Eye (tissue), 1 donor: ENCODE measurements at places on chromosomes 3 and 15.

DNA sequence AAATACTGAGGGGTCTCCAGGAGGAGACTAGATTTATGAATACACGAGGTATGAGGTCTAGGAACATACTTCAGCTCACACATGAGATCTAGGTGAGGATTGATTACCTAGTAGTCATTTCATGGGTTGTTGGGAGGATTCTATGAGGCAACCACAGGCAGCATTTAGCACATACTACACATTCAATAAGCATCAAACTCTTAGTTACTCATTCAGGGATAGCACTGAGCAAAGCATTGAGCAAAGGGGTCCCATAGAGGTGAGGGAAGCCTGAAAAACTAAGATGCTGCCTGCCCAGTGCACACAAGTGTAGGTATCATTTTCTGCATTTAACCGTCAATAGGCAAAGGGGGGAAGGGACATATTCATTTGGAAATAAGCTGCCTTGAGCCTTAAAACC lies 4.5 kb downstream of the CCR5 start:
- no peak for DNase-seq

DNA sequence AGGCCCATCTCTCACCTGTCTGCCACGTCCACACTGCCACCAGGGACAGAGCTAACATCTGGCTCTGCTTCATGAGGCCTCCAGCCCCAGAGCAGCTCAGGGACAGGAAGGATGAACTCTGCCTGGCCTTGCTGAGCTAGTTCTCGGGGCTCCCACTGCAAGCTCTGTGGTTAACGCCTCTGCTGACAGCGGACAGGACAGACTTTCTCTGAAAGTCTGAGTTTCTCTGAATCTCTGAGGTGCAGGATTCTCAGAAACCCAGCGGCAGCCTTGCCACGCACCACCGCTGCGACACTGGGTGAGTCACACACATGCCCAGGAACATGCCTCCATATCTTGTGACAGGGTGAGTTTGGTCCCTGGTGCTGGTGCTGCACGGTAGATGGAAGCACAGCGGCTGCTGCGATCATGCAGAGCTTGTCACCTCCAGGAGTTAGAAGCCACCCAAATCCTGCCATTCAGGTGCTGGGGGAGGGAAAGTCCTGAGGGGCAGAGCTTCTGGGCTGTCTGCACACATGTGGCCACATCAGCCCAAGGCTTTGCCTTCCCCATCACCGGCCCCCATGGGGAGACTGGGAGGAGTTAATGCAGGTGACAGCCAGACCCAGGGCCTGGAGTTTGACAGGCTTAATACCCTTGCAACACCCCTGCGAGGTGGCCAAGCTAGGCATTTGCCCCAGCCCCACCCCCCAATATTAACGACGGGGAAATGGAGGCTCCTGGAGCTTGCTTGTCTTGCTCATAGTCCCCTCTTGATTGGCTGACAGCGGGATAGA lies 267.0 kb downstream of the PLCL2 start:
- DNase-seq: no peak

DNA sequence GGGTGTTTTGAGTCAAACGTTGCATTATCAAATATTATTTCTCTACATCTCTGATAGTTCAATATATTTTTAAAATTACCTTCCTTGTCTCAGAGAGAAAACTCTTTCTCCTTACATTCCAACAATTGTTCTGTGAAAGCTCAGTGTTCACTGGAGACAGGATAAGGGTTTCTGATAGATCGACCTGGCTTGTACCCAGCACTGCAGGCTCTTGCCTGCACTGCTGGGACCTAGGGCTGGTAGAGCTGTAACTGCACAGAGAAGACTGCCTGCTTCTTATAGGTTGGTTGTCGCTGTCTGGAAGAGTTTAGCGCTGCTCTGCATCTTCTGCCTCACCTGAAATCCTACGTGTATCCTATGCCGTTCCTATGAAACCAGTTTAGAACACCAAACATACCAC lies 249.9 kb upstream of the LRTM1 start:
- no peak for DNase-seq

DNA sequence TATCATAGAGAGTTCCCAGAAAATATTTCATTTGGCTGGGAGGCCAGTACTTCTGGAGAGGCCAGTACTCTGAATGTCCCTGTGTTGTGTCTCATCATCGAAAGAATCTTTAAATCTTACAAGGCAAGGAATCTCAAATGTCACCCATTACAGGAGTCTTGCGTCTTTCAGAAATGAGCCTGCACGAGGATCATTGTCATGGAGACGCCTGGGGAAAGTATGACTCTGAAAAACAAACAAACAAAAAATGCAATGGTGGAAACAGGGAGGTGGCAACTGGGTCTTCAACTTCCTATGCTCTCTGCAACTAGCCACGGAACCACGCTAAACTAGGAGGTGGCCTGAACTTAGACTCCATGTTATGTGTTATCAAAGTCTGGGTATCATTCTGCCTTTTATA lies 804.6 kb downstream of the EPHA3 start:
- no peak for DNase-seq

DNA sequence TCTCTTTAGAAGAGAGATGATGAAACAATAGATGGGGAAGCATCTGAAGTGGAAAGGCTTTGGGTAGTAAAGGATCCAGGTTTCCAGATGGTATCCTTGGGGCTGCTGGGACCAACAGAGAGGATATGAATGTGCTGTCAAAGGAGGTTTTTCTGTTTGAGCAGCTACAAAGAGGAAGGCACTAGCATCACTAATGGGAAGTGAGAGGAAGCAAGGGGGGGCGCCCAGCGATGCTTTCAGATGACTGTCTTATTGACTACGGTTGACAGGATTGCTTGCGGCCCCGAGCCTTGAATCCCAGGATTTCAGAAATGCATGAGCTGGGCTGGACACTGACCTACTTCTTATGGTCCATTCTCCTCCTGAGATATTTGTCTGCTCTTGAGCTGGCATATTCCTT lies 103.8 kb upstream of the GALNT15 start:
- peak; percentile 95 for DNase-seq

DNA sequence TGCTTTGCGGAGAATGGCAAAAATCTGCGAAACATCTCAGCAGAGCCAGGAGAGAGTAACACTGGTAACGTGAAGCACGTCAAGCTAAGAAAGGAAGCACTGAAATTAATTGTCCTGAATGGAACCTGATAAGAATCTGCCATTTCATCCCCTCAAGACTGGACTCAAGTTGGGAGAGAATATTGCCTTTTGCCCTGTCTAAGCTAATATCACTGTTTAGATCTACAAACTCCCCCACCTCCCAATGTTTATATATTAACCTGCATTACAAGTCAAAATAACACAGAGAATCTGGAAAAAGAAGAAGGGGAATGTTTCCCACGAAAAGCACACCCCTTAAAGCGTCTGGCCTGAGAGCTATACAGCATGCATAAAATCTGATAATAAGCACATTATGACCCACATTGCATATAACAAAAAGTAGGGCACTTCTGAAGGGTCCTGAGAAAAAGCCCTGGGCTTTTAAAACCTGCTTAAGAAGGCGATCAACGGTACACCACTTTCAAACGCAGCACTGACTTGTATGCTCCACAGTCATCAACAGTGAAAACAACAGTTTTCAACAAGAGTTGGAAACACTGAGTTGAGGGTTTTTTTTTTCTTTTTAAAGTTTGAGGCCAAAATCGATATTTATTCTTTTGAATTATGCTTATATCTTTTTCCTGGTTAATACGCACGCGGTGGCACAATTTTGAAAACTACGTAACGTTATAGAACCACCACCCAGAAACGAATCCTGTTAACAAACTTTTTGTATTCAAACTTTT lies 1.4 kb upstream of the KAT2B start:
- peak; percentile 53 for DNase-seq

DNA sequence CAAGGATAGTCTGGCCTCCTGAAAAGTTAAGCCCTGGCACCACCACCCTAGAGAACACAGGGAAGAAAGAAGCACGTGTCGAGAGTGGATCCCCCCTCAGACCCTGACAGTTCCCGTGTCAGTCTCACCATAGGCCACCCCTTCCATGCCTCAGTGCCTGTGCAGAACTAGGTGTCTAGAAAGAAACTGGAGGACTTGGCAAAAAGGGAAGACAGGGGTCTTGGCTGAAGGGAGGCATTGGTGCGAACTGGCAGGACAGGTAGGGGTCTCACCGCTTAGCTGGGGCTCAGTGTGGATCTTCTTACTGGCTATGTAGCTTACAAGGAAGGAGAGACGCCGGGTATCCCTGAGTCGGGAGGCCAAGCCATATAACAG lies 518 bp downstream of the QARS1 start:
- DNase-seq: no peak

DNA sequence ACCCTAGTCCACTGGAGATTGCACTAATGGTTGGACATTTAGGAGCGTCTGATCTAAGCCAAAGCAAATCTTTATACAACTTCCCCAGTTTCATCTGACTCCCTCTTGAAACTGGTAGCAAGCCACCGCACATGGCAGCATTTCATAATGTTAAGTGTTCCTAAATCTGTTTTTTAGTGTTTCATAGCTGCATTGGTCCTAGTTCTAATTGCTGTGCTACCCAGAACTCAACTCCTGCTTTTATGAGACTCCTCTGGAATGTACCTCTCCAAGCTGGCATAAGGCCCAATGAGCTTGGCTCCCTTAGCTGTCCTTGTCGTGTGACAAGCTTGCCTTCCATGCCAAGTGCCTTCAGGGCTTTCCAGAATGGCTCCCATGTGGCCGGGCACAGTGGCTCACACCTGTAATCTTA lies 65.3 kb upstream of the FLNB start:
- no peak for DNase-seq

- DNase-seq: no peak
Measured at GRCh38 chr3:134201201-134202130, 49.2 kb downstream of the RYK start.

- DNase-seq: no peak
Measured at GRCh38 chr3:117480972-117481371, 771.4 kb downstream of the TUSC7 start.

GRCh38 chr3:57530071-57530608 lies 14.0 kb downstream of the DNAH12 start:
- DNase-seq: no peak

- no peak for DNase-seq
Measured at GRCh38 chr15:20346082-20346805, 195.4 kb downstream of the GOLGA6L6 start.

- peak; percentile 6 for DNase-seq
Measured at GRCh38 chr15:46815240-46815639, 902.1 kb upstream of the SEMA6D start.

GRCh38 chr3:36698314-36698713 lies 66.0 kb downstream of the DCLK3 start:
- DNase-seq: no peak

GRCh38 chr3:65182085-65182484 lies 494.3 kb upstream of the ADAMTS9 start:
- DNase-seq: no peak

DNA sequence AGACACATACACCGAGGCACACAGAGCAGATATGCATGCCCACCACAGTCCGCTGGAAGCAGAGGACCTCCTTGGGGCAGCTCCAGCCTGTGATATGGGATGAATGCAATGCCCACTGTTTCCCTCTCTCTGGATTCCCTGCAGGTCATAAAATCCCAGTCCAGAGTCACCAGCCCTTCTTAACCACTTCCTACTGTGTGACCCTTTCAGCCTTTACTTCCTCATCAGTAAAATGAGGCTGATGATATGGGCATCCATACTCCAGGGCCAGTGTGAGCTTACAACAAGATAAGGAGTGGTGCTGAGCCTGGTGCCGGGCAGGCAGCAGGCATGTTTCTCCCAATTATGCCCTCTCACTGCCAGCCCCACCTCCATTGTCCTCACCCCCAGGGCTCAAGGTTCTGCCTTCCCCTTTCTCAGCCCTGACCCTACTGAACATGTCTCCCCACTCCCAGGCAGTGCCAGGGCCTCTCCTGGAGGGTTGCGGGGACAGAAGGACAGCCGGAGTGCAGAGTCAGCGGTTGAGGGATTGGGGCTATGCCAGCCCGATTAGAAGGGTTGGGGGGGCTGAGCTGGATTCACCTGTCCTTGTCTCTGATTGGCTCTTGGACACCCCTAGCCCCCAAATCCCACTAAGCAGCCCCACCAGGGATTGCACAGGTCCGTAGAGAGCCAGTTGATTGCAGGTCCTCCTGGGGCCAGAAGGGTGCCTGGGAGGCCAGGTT lies at the start of gene GNAT1:
Gene GNAT1, plus strand, starts transcription at position 675 of the 725 bp plus-strand sequence. CDS start 116 bp downstream, outside the sequence.
- no peak for DNase-seq

GRCh38 chr3:29440413-29441305 lies 159.8 kb downstream of the RBMS3 start:
- peak; percentile 58 for DNase-seq

DNA sequence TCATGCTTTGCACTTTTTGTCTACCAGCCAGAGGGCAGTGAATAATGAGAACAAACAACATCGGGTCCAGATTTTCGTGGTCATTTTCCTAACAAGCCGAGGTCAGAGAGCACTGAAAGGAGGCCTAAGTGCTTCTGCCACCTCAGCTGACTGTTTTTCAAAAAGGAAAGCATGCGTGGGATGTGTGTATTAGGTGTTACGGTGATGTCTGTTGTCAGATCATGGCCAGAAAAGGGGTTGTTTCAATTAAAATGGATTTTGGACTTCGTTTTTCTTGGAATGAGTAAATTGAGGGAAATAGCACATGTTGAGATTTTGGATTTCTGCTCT lies 99.5 kb downstream of the APBA2 start:
- no peak for DNase-seq

DNA sequence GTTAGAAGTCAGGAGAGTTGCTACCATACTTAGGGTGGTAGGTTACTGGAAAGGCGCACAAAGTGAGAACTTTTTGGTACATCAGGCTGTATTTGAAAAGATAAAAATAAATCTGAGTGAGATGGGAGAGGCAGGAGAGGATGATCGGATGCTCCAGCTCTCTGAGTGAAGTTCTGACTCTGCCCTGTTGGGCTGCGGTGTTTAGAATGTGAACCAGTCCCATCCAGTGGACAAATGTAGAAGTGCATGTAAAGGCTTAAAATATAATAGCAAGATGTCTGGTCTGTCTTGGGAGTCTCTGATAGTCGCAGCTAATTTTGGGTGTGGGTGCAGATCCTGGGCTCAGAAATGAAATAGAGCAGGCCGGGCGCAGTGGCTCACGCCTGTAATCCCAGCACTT lies 30.4 kb downstream of the ACKR2 start:
- DNase-seq: peak; percentile 81

GRCh38 chr3:170480111-170480510 lies 61.4 kb downstream of the CLDN11 start:
- no peak for DNase-seq

- DNase-seq: no peak
Measured at GRCh38 chr15:42069496-42070278, 24.7 kb downstream of the PLA2G4D start.

DNA sequence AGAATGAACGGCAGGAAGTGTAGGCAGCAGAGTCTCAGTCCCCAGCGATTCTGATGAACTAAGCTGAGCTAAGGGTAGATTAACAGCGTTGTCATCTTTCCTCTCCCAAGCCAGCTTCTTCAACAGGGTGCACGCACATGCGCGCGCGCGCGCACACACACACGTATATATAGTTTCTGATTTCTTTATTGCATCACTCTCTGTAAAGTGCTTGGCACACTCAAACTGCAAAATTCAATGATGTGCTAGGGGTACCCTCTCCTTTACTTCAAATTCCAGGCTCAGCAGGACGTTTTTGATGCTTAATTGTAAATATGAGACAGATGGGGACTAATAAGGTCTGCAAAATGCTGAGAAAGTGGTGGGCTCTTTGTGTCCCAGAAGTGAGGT lies 26.1 kb upstream of the VPS8 start:
- DNase-seq: peak; percentile 68

DNA sequence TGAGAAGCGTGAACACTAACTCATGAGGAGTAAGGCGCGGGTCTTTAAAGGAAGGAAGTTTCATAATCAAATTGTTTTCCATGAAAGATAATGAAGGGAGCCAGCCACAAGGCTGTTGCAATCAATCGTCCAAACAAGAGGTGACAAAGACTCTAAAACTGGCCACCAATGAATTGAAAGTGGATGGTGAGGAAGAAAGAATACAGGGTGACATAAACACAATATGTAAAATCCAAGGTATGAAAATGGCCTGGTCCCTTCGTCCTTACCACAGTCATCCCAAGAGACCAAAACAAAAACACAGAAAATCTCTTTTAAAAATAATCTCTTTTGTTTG lies 12.0 kb downstream of the CD86 start:
- no peak for DNase-seq
